ENCODE measurements at places on chromosomes 2 and 18.

DNA sequence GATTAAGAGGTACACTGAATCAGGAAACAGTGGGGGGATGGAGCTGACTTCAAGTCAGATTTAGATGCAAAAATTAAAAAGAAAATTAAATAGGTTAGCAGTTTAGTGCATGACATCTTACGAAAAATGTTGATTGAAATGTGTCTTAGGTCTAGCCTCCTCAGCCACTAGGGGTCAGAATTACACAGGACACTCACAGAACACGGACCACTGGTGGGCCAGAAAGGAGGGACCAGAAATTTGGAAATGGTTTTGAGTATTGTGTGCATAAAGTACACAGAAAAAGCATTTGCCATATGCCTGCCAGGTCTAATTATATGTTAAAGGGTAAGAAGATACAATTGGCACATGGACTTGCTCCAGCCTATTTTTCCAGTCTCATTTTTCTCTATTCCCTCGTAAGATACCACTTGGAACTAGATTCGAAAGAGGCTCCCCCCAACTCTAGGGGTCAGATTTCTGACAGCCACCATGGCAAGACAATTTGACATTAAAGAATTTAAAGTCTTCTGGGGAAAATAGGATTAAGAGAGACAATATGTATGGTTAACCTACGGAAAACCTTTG is 550.2 kb upstream of the SETBP1 start:
- H3K4me1 ChIP-seq, result no peaks in the 10 kb centered on the region
- no peaks in the 10 kb centered on the region for H3K27me3 ChIP-seq
- peak; percentile 10 for DNase-seq
- no peak overlapping the region for H3K4me3 ChIP-seq
- no peak overlapping the region for H3K27ac ChIP-seq

- no peaks in the 10 kb centered on the region for H3K27me3 ChIP-seq
- no peak overlapping the region for H3K27ac ChIP-seq
- H3K4me1 ChIP-seq, result no peaks in the 10 kb centered on the region
- DNase-seq, result peak; percentile 29
These were observed 55.3 kb upstream of the SULT1C3 start for GRCh38 chr2:108184419-108184818.

DNA sequence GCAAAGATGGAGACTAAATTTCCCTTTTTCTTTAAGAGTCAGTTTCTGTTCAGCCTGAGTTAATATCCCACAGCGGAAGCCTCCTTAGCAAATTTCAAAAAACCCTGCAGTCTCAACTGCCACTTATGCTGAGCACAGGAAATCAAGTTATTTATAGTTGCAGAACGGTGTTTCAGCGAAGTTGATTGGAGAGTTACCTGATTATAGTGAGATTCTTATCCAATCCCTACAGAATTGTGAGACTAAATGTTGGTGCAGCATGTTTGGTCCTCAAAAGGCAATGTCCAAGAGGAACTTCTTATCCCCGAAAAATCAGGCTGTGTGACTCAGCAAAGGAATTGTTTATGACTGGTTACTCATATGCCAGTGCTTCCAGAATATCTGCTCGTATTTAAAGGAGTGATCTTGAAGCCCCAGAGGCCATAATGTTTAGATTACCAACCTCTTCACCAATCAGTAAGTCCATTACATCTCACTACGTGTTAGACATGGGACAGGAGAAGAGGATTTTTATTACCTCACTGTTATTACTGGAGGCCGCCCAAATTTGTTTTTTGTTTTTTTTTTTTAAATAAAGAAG is 67.9 kb downstream of the LRRFIP1 start:
- H3K27me3 ChIP-seq, result no peaks in the 10 kb centered on the region
- H3K4me3 ChIP-seq, result no peak overlapping the region
- DNase-seq, result no peak

GRCh38 chr2:86194751-86195054 is 559 bp downstream of the IMMT start:
- peaks cover 58% of the 10 kb centered on the region for H3K4me1 ChIP-seq
- no peaks in the 10 kb centered on the region for H3K27me3 ChIP-seq
- peak overlapping the region; percentile 95 for H3K27ac ChIP-seq
- peak overlapping the region; percentile 91 for H3K4me3 ChIP-seq
- DNase-seq, result no peak

GRCh38 chr2:29780906-29781305 is 140.5 kb downstream of the ALK start:
- H3K27me3 ChIP-seq, result no peaks in the 10 kb centered on the region
- no peak overlapping the region for H3K4me3 ChIP-seq
- DNase-seq, result no peak
- no peak overlapping the region for H3K27ac ChIP-seq
- H3K36me3 ChIP-seq, result no peaks in the 10 kb centered on the region
- no peaks in the 10 kb centered on the region for H3K4me1 ChIP-seq

DNA sequence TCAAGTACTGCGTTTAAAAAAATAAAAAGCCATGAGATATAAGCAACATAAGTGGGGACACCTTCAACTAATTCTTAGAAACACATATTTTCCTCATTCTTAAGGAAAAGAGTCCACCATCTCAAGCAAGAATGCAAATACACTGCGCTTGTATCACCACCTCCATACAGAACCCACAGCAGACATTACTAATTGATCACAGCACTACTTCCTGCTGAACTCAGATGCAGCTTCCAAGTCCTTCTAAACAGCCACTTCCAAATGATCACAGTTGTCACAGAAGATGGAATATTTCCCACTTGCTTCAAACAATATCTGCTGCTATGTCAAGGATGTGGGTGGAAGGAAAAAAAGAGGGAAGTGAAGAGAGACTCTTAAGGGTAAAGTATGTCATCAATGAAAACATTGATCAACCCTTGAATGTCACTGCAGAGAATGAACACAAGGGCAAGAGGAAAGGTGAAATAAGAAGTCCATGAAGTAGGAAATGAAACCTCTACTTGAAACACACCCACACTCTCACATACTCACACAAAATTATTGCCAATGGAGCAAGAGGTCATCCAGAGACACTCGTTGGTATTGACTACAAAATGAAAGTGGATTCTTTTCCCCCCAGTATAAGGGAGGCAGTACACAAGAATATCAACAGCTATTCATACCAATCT is 22.1 kb downstream of the TGFA start:
- peaks cover 47% of the 10 kb centered on the region for H3K4me1 ChIP-seq
- no peak overlapping the region for H3K27ac ChIP-seq
- no peaks in the 10 kb centered on the region for H3K36me3 ChIP-seq
- no peaks in the 10 kb centered on the region for H3K27me3 ChIP-seq
- H3K4me3 ChIP-seq, result no peak overlapping the region
- DNase-seq, result no peak

- peaks cover 9% of the 10 kb centered on the region for H3K4me1 ChIP-seq
- no peaks in the 10 kb centered on the region for H3K36me3 ChIP-seq
- no peak overlapping the region for H3K4me3 ChIP-seq
- H3K27ac ChIP-seq, result no peak overlapping the region
These were observed 55.0 kb upstream of the PKDCC start for GRCh38 chr2:41992671-41993434.

- H3K36me3 ChIP-seq, result no peaks in the 10 kb centered on the region
- no peak for DNase-seq
These were observed 64.6 kb upstream of the MYO3B start for GRCh38 chr2:170113168-170113894.

DNA sequence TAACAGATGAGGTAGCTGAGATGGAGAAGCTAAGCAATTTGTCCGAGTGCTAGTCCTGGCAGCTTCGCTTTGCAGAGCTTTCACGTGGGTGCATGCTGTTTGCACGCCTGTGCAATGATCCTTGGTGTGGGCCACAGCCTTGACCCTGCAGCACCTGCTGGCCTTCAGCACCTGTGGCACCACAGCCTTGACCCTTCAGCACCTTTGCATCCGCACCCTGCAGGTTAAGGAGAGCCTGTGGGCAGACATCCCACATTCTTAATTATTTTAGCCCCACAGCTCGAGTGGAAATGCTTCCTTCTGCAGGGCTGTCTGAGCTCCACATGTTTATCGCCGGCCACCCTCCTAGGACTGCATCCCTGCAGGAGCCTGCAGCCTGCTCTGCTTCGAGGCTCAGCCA is 19.3 kb downstream of the NCK2 start:
- H3K27me3 ChIP-seq, result no peaks in the 10 kb centered on the region
- H3K4me1 ChIP-seq, result 0 out of 2 replicates have a peak, but pooled peaks cover 7% of the 10 kb centered on the region
- H3K4me3 ChIP-seq, result no peak overlapping the region
- no peaks in the 10 kb centered on the region for H3K36me3 ChIP-seq
- DNase-seq, result no peak

GRCh38 chr2:75548036-75548573 is 12.6 kb downstream of the EVA1A start:
- no peak for DNase-seq
- H3K36me3 ChIP-seq, result peaks cover 67% of the 10 kb centered on the region

DNA sequence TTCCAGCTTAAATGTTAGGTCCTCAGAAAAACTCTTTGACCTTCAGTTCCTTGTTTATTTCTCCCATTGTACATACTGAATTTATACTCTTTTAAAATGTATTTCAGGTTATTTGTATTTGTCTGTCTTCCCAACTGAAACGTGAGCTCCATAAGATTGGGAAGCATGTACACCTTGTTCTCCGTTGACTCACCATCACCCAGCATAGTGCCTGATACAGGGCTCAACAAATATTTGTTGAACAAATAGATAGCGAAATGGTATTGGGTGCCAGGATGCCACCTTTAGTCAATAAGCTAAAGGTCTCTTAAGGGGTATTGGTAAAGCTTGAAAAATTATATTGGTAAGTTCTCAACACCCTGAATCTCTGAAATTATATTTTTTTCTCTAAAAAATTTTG is 1841.3 kb upstream of the CELF4 start:
- H3K4me1 ChIP-seq, result 0 out of 2 replicates have a peak, but pooled peaks cover 5% of the 10 kb centered on the region
- DNase-seq, result peak; percentile 16
- H3K27me3 ChIP-seq, result no peaks in the 10 kb centered on the region
- H3K36me3 ChIP-seq, result peaks cover 1% of the 10 kb centered on the region

- no peak for DNase-seq
- H3K4me1 ChIP-seq, result peaks cover under 1% of the 10 kb centered on the region
- no peak overlapping the region for H3K27ac ChIP-seq
- no peaks in the 10 kb centered on the region for H3K27me3 ChIP-seq
These were observed 130.7 kb upstream of the KLF7 start for GRCh38 chr2:207296265-207296948.

DNA sequence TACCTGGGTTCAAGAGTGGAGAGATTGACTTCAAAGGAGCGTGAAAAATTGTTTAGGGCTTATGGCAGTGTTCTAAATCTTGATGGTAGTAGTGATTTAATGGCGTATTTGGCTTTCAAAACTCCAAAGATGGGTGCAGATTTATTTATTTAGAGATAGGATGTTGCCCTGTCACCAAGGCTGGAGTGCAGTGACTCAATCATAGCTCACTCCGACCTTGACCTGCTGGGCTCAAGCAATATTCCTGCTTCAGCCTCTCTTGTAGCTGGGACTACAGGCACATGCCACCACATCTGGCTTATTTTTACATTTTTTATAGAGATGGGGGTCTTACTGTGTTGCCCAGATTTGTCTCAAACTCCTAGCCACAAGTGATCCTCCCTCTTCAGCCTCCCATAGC is 52.5 kb downstream of the FAM117B start:
- peak; percentile 71 for DNase-seq
- H3K36me3 ChIP-seq, result no peaks in the 10 kb centered on the region
- no peak overlapping the region for H3K27ac ChIP-seq

DNA sequence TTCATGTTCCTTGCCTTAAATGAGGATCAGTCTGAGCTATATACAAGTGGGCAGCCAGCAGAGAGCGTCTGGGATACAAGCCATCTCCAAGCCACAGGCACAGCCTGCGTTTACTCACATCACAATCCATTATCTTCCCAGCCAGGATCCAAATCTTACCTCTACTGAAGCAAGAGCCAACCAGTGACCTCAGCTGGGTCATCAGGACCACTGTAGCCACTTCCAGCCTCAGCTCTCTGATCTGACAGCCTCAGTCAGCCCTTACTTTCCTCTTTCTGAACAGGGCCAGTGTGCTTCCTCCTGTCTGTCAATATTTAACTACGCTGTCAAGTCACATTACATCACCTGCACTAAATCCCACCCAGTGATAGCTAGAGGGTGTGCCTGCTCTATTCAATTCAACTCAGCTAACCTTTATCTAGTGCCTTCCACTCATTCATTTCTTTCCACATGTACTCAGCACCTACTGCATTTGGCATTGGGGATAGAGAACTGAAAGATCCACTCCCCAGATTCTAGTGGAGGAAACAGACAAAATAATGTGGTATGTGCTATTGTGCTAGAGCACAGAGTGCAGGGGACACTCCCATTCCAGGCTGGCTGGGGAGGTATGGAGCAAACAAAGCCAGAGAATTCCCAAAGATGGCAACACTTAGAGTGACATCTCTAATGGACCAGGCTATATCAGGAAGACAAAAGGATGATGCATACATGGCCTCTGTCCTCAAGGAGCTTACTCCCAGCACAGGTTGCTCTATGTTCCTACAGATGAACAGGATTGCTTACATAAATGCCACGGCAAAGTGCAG is 146.5 kb downstream of the NCKAP5 start:
- no peaks in the 10 kb centered on the region for H3K36me3 ChIP-seq
- H3K4me3 ChIP-seq, result no peak overlapping the region
- no peaks in the 10 kb centered on the region for H3K4me1 ChIP-seq
- no peaks in the 10 kb centered on the region for H3K27me3 ChIP-seq
- H3K27ac ChIP-seq, result no peak overlapping the region

DNA sequence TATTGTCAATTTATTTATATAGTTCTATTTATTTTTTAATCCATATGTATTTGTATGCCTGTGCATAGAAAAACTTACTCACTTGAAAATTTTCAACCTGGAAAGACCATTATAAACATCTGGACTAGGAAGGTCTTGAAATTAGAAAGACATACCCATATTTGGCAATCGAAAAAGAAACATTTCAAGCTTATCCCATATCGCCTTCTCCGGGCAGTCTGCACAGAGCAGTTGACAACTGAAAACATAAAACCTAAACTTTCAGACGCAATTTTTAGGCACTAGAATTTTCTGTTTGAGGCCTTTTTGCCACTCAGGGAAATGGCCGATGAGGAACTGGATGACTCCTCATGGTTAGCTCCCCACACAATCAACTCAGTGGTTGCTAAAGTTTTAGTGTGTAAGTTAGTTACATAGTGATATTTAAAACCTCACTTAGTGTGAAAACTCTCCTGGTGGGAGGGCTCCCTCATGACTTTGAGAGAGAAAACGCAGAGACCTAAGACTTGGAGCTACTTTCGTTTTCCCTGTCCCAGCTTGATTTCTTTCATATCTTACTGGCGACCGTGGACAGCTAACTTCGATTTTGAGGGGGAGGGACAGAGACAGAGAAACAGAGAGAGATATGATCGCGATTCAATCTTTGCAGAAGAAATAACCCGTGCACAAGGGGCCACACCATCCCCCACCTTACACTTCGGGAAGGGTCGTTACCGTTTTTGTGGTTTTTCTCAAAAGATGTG is 3.2 kb upstream of the HOXD12 start:
- H3K27ac ChIP-seq, result no peak overlapping the region
- H3K4me3 ChIP-seq, result peak overlapping the region; percentile 9
- no peak for DNase-seq
- peaks cover 17% of the 10 kb centered on the region for H3K4me1 ChIP-seq

- H3K27me3 ChIP-seq, result no peaks in the 10 kb centered on the region
- no peak for DNase-seq
- no peak overlapping the region for H3K4me3 ChIP-seq
- no peak overlapping the region for H3K27ac ChIP-seq
- H3K36me3 ChIP-seq, result no peaks in the 10 kb centered on the region
- no peaks in the 10 kb centered on the region for H3K4me1 ChIP-seq
These were observed 105.1 kb downstream of the NUP35 start for GRCh38 chr2:183229386-183229785.

- DNase-seq, result no peak
- no peaks in the 10 kb centered on the region for H3K27me3 ChIP-seq
- H3K27ac ChIP-seq, result no peak overlapping the region
These were observed 60.3 kb upstream of the LMAN1 start for GRCh38 chr18:59419386-59419785.

- H3K27me3 ChIP-seq, result no peaks in the 10 kb centered on the region
- H3K4me1 ChIP-seq, result no peaks in the 10 kb centered on the region
- H3K36me3 ChIP-seq, result no peaks in the 10 kb centered on the region
- DNase-seq, result no peak
- no peak overlapping the region for H3K4me3 ChIP-seq
- no peak overlapping the region for H3K27ac ChIP-seq
These were observed 126.4 kb downstream of the TXNL1 start for GRCh38 chr18:56511996-56512395.

All from HepG2 (cell line).